ENCODE measurements at places on chromosomes 1 and 21. TPM values are rescaled to one million over a fixed set of nuclear protein-coding genes. Genes with fewer than 3 reads are reported as not detected.
A peak's percentile ranks its signal among the peaks of the same experiment; 100 is the strongest.

Gene COL9A2
- 2.4 TPM for total RNA-seq

Gene GREM2
- 0.08 TPM for total RNA-seq

Gene ATP1A2
- not detected for total RNA-seq

GRCh38 chr1:192518700-192519099, 56.9 kb upstream of the RGS1 start:
- no peak overlapping the region for H3K4me3 ChIP-seq
- H3K27me3 ChIP-seq, result no peaks in the 10 kb centered on the region

- no peak overlapping the region for H3K27ac ChIP-seq
- no peaks in the 10 kb centered on the region for H3K27me3 ChIP-seq
- no peak overlapping the region for H3K4me3 ChIP-seq
Measured at GRCh38 chr1:65343286-65343685, 33.9 kb downstream of the DNAJC6 start.

DNA sequence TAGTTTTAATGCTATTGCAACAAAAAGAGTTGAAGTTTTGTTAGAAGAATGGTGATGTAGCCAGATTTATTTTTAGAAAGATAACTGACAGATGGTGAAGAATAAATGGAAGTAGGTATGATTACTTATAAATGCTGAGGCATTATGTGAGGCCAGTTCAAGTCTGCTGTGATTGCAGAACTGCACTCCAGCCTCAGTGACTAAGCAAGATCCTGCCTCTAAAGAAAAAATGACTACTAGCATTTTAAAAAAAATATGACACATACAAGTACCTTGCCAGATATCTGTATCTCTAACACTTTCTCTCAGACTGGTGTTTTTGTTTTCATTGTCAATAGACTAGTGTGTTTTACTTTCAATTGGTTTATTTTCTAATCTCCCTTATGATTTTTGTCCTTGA, 1242.4 kb upstream of the ADGRL4 start:
- no peak overlapping the region for H3K4me3 ChIP-seq
- H3K4me1 ChIP-seq, result no peaks in the 10 kb centered on the region
- H3K27me3 ChIP-seq, result no peaks in the 10 kb centered on the region
- no peak overlapping the region for H3K27ac ChIP-seq

GRCh38 chr1:68464891-68465290, 15.1 kb upstream of the RPE65 start:
- H3K27ac ChIP-seq, result no peak overlapping the region
- DNase-seq, result no peak
- H3K4me3 ChIP-seq, result no peak overlapping the region
- H3K27me3 ChIP-seq, result no peaks in the 10 kb centered on the region
- no peaks in the 10 kb centered on the region for H3K36me3 ChIP-seq

- no peak for DNase-seq
- no peak overlapping the region for H3K27ac ChIP-seq
- H3K36me3 ChIP-seq, result no peaks in the 10 kb centered on the region
- H3K4me3 ChIP-seq, result no peak overlapping the region
- peaks cover 4% of the 10 kb centered on the region for H3K4me1 ChIP-seq
Measured at GRCh38 chr1:31689379-31689778, 14.4 kb downstream of the COL16A1 start.

DNA sequence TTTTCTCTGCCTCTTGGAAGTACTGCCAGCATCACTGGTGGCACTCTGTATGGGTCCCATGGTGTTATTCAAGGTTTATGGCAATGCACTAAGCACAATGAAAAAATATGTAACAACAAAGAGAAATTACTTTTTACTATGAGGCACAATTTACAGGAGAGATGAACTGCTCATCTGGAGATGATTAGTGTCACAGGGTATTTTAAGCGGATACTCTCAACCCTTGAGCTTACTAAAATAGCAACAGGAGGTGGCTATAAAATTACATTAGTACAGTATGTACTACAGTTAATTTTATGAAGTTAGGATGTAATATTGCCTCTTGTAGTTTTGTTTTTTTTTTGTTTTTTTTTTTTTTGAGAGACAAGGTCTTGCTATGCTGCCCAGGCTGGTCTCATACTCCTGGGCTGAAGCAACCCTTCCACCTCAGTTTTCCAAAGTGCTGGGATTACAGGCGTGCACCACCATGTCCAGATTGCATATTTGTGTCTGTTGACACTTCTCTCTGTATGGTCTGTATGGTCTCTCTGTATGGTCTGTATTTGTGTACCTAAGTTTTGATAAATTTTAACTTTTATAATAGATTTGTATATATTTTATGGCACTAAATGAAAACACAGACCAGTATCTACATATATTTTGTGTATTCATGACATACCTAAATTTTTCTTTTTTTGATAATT, 175.6 kb upstream of the HP1BP3 start:
- no peak for DNase-seq
- no peak overlapping the region for H3K27ac ChIP-seq
- peaks cover 3% of the 10 kb centered on the region for H3K4me1 ChIP-seq
- H3K36me3 ChIP-seq, result no peaks in the 10 kb centered on the region

DNA sequence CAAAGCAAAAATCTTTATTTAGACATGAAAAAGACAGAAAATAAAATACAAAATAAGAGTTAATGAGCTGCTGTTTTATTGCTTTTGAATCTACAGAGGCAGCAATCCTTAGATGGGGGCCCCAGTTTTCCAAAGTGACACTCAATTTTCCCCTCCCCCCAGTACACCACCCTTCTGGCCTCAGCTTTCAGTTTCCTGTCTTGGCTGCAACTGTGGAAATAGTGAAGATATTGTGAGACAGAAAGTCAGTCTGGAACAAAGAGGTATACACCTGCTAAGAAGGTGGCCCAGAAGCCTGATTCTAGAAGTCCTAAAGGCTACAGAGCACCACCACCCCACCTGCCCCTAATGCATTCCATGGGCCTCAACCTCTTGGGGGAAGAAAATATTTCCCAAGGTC, 1.1 kb upstream of the MTMR11 start:
- H3K27me3 ChIP-seq, result no peaks in the 10 kb centered on the region
- peaks cover 7% of the 10 kb centered on the region for H3K4me1 ChIP-seq
- H3K27ac ChIP-seq, result no peak overlapping the region
- H3K4me3 ChIP-seq, result no peak overlapping the region
- no peak for DNase-seq

DNA sequence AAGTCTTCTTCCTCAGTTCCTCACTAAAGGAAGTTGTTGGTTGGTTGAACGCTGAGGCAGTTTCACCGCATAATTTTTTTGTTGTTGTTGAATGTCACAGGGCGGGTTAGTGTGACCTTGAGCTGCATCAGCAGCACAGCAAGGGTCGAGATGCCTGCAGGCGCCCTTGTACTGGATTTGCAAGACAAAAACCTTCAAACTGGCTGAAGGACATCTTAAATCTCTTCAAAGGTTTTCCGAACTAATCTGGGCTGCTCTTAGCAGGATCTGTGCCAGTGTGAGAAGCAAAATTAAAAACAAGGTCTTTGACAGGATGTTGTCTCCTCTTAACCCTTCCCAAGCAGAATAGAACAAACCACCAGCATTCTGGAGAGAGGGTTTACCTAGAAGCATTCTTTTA, 59.4 kb downstream of the NRIP1 start:
- no peaks in the 10 kb centered on the region for H3K36me3 ChIP-seq
- H3K4me3 ChIP-seq, result no peak overlapping the region
- peak overlapping the region; percentile 3 for H3K27ac ChIP-seq

GRCh38 chr1:51952638-51953037, 37.9 kb downstream of the RAB3B start:
- no peaks in the 10 kb centered on the region for H3K4me1 ChIP-seq
- no peak overlapping the region for H3K4me3 ChIP-seq
- no peaks in the 10 kb centered on the region for H3K27me3 ChIP-seq

Gene HSPA6
- 6.0 TPM for total RNA-seq

DNA sequence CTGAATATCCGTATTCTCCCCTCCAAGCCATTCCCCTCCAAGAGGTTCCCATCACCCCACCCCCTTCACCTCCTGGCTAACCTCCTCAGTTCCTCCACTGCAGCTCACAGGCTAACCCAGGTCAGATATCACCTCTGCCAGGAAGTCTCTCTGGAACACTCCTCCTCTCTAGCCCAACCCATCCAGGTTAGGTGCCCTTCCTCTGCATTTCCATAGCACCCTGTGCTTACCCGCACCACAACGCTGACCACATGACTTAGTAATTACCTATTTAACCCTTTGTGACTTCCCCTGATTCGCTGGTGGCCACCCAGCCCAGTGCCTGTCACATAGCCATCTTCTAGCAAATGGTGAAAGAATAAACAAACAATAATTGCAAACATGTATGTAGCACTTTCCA, 49.5 kb upstream of the IFFO2 start:
- H3K4me1 ChIP-seq, result peaks cover 8% of the 10 kb centered on the region
- no peak overlapping the region for H3K27ac ChIP-seq
- H3K36me3 ChIP-seq, result no peaks in the 10 kb centered on the region
- H3K4me3 ChIP-seq, result no peak overlapping the region
- H3K27me3 ChIP-seq, result no peaks in the 10 kb centered on the region

Gene RBP7
- 1.5 TPM for total RNA-seq

DNA sequence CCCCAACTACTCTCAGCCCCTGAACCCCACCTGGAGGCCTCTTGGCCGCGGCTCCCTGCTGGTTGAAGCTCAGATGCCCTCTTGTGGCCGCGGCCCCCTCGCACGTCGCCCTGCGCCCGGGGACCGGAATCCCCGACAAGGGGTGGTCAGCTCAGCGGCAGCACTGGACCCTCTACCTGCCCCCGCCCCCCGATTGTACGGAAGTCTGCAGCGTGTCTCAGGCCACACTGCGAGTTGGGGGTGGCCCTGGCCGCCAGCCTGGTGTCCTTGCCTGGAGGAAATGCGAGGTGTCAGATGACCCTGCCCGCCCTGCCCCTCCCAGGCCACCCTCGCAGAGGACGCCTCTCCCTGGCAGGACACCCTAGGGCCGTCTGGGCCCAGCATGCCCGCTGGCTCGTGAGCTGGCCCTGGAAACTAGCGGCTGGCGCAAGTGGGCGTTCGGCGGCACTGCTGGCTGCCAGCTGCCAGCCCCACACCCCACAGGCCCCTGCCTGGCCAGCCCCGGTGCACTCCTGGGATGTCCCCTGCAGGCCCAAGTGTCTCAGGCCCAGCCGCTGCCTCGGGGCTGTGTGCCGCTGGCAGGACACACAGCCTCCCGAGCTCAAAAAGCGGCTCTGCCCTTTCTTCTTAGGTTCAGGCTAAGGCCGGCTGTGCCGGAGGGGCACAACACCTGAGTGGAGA, 60.8 kb downstream of the EDN2 start:
- H3K36me3 ChIP-seq, result no peaks in the 10 kb centered on the region
- DNase-seq, result no peak
- no peaks in the 10 kb centered on the region for H3K27me3 ChIP-seq

DNA sequence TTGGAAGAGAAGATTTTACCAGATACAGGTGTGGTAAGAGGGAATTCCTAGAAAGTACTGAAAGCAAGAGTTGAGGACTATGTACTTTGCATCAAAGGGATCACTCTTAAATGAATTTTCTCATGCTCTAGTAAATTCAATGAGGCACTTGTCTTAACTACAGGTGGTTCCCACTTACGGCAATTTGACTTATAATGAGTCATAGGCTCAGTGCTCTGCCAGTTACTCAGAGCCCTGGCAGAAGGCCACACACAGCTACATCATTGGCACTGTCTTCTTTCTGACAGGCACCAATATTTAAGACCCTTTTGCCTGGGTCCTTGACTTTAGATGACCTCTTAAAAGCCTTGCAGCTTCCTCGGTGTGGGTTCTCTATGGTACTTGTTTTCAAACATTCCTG, 15.9 kb upstream of the ADAMTS5 start:
- no peak overlapping the region for H3K27ac ChIP-seq
- H3K4me1 ChIP-seq, result no peaks in the 10 kb centered on the region
- H3K4me3 ChIP-seq, result no peak overlapping the region
- no peak for DNase-seq
- H3K27me3 ChIP-seq, result no peaks in the 10 kb centered on the region

- H3K36me3 ChIP-seq, result no peaks in the 10 kb centered on the region
- DNase-seq, result no peak
- no peaks in the 10 kb centered on the region for H3K27me3 ChIP-seq
- no peak overlapping the region for H3K27ac ChIP-seq
- H3K4me1 ChIP-seq, result peaks cover 5% of the 10 kb centered on the region
Measured at GRCh38 chr21:31414263-31415000, 70.4 kb upstream of the TIAM1 start.

- no peaks in the 10 kb centered on the region for H3K36me3 ChIP-seq
- peaks cover 6% of the 10 kb centered on the region for H3K4me1 ChIP-seq
- H3K27ac ChIP-seq, result no peak overlapping the region
- no peak overlapping the region for H3K4me3 ChIP-seq
- H3K27me3 ChIP-seq, result no peaks in the 10 kb centered on the region
- DNase-seq, result no peak
Measured at GRCh38 chr1:184752656-184753055, 2.0 kb downstream of the EDEM3 start.

DNA sequence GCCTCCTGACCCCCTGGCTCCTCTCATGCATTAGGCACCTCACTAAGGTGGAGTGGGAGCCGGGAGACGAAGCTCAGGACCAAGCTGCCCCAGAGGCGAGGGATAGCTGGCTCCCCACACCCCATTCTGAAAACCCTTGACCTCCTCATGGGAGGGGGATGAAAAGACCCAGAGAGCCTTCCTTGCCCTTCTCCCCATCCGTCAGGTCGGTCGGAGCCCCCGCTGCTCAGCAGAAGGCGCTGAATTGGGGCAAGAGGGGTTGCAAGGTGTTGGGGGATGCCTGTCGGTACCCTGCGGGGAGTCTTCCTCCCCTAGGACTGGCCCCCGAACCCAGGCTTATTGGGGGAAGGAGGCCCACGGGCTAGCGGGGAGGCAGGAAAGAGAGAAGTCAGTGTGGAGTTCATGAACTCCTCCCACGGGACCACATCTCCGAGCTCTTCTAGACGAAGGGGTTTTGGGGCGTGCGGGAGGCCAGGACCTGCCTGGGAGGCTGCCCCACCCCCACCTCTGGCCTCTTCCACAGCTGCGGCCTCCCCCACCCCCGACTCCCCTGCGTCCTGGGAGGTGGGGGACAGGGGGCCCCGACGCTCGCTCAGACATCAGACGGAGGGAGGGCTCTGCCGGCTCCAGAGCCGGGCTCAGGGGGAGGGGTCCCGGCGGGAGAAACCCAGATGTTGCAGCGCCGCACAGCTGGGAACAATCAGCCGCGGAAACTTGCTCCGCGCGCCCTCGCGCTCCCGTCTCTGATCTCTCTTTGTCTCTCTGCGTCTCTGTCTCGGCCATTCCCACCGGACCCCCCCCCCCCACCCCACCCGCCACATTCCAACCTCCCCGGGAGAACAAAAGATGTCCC, 719 bp downstream of the MFAP2 start:
- H3K27me3 ChIP-seq, result peaks cover 10% of the 10 kb centered on the region
- H3K4me1 ChIP-seq, result peaks cover 7% of the 10 kb centered on the region
- H3K27ac ChIP-seq, result no peak overlapping the region
- no peak overlapping the region for H3K4me3 ChIP-seq
